ENCODE measurements at places on chromosomes 13 and 19.

GRCh38 chr13:43629691-43630480 is 156.9 kb downstream of the ENOX1 start:
- DNase-seq, result no peak

DNA sequence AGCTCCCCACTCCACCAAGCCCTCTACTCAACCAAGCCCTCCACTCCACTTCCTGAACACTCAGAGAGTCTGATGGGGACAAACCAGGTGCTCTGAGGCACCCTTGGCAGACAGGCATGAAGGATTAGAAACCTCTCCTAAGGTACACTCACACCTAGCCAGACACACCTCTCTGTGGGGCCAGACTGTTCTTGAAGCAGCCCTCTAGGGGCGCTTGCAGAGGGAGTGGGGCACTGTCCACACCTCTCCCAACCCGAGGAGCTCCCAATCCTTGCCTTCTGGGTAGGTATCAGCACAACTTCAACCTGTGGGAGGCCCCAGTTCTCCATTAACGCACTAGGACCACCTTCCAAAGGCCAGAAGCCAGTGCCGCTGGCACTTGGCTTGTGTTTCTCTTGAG is 108.7 kb upstream of the VSTM2B start:
- DNase-seq, result no peak

GRCh38 chr19:10368101-10368803 is 12.1 kb downstream of the TYK2 start:
- no peak for DNase-seq

- no peak for DNase-seq
Measured at GRCh38 chr13:21336609-21337349, 122.3 kb downstream of the ZDHHC20 start.

- no peak for DNase-seq
Measured at GRCh38 chr13:86585835-86586234, 786.6 kb upstream of the SLITRK6 start.

DNA sequence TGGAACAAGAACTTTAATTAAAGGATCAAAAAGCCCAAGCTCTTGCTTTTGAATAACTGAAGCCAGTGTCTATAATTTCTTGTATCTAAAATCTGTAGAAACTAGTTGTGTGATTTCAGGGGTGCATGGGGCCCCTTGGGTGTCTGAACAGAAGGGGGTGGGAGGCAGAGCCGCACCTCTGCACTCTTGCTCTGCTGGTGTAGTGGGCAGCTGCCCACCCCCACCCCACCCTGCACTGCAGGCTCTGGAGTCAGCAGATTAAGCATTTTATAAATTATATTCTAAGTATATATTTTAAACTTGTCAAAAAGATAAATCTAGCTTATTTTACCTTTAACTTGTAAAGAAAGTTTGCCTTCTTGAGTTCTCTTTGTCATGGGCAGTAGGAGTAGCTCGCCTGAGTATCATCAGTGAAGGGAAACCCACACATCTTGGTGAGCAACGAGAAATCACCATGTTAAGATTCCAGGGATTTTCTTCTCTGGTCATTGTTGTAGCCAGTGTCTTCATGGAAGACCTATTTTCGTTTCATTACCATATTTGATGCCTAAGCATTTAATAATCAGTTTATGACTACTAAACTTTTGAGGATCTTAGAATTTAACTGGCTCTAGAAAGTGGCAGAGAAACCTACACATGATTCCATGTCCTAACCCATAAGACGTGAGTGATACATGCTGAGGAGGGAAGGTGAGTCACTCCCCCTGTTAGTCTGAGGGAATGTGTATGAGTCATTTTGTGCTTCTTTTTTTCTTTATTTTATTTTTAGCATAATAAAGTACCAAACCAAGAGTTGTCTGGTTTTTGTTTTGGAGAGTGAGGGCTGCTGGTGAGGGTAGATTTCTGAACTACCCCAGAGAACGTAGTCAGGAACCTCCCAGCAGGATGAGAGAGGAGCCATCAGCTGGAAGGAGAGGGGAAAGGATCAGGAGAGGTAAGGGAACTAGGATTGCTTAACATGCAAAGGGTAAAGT is 7.7 kb downstream of the UBE2L5 start:
- peak; percentile 36 for DNase-seq

DNA sequence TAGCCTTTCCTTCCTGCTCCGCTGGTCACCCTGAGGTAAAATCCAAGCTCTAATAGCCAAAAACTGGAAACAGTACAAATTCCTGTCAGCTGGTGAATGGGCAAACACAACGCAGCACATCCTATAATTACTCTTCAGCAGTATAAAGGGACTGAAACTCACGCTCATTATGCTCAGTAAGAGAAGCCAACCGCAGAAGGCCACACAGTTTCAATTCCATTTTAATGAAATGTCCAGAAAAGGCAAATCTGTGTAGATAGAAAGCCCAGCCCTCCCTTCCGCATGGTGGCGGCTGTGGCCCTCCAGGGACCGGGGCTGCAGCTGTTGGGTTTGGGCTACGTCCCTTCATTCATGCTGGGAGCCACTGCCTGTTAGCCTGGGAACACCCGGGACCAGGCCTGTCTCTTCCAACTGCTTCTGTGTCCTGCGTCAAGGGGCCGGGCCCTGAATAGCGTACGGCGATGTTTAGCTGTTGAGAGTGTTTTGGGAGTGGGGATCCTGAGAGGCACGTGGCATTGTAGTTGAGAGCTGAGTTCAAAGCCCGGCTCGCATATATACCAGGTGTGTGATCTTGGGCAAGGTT is 23.5 kb downstream of the NKPD1 start:
- no peak for DNase-seq

GRCh38 chr13:111531505-111531904 is 211.1 kb downstream of the TEX29 start:
- DNase-seq, result no peak

- DNase-seq, result no peak
Measured at GRCh38 chr13:43360892-43361610, 337.7 kb downstream of the DNAJC15 start.

DNA sequence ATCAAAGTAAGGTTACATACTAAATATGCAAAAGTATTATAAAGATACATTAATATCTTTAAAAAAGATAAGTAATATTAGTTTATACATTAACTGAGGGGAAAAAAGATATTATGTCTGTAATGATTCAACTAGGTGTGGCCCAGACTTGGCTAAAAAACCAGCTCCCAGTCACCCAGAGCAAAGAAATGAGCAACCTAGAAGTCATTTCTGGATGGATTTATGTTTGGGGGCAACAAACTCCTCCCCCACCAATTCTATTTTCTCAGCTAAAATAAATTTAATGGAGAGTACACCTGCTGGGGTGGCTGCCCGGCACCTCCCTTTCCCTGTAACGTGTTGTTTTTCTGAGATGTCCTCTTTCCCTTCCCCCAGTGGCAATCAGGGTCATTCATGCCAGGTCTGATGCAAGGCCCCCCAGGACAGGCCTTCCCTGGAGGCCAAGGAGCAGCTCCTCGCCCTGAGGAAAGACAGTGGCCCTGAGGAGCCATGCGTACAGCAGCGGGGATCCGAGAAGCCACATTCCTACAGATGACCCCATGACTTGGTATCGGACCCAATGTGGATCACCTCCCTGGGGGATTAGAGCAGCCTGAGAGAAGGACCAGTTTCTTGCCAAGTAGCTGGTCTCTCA is 78.6 kb upstream of the DOCK9 start:
- DNase-seq, result no peak

DNA sequence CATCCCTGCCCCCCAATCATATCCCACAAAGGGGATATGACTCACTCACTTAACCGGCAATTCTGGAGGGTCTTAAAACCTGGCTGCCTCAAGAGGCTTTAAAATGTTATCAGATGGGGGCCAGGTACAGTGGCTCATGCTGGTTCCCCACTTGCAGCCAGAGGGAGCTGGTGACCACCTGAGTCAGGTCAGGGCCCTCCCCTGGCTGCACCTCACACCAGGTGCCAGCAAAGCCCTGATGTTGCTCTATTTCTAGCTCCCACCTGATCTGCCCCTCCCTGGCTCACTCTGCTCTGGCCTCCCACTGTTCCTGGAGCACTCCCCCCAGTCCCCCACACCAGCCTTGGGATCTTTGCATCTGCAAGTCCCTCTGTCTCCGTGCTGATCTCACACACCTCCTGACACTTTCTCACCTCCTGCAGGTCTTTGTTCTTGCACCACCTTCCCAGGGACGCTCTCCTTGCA is 14.2 kb downstream of the HPN start:
- DNase-seq, result no peak
